Activated naive CD8-positive, alpha-beta T cell treated with anti-CD3 and anti-CD28 coated beads, Interleukin-2, amount 10 ng/mL, durations not matched to agents 7 days and 5 days (primary cell): ENCODE measurements at places on chromosomes 4 and X. TPM values are rescaled to one million over a fixed set of nuclear protein-coding genes. Genes with fewer than 3 reads are reported as not detected.

Gene CFAP47
- not detected for total RNA-seq

Gene HELT
- total RNA-seq, result not detected

Gene SLC6A14
- not detected for total RNA-seq

Gene CXCL5
- not detected for total RNA-seq
